ENCODE measurements at places on chromosomes 7 and 10.

GRCh38 chr7:107725138-107725740 lies 18.7 kb upstream of the CBLL1 start:
- peak; percentile 55 for DNase-seq

DNA sequence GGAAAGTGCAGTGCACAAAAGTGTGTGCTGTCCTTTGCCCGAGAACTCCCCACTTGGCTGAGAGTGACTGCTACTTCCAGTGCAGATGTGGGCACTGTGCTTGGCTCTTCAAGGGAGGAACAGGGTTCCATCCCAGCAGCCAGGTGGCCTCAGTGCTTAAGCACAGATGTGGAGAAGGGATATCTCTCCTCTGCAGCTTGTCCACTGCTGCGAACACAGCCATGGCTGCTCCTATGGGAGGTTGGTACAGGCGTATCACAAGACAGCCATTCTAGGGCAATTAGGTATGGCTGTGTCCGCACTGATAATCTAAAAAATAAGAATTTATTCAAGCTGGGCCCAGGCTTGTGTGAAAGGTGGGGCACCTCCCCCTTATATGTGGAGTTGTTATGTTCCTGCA lies 66.6 kb downstream of the GLCCI1 start:
- no peak for DNase-seq

DNA sequence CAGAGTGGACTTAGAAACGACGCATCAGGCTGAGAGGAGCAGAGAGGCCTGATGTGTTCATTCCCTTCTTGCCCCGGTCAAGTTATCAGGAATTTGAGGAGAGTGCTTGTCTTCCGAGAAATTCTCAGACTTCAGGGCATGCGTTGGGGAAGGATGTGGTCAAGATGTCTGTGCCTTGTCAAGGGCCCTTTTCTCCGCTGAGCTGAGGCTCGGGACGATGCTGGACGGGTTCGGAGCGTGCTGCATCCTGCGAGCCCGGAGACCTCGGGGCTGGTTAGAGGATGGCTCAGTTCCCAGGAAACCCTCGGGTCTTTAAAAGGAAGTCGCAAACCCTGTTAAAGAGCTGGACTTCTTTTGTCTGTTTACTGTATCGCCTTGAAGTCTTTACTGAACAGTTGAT lies 325.4 kb downstream of the ADARB2 start:
- no peak for DNase-seq

DNA sequence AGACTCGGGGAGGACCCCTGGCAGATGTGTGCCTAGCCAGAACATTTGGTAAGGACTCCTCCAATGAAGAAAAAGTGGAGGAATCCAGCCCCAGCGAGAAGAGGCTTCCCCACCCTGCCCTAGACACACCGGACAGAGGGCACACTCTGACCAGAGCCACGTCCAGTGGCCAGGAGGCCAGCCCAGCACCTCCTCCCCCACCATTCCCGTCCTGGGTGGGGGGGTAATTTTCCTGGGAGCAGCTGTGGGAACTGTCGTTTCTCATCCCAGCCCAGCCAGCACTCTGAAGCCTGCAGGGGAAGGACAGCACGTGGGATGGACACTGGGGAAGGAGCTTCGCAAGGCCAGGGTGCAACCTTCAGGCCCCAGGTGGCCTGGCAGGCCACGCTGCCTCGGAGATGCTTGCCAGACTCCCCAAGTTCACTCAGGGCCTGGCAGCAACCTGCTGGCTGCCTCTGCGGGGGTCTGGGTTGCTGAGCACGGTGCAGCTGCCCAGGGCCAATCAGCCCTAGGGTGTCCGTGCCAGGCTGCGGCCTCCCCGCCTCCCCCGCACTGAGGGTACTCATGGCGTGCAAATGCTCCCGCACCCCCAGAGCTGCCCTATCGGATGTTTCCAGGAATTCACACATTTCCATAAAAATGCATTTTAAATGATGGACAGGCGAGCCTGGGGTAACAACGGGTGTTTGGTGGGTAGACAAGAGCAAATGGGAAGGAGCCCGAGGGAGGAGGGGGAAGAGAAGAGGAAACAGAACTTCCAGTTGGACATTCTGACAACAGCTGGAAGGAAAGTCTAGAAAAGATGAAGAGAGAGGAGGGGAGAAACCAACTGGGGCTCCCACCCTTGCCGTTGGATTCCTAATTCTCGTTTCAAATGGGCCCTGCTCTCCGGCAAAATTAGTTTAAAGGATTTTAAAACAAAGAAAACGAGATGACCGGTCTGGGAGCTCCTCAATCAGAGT lies 1.9 kb upstream of the EN2 start:
- no peak for DNase-seq

DNA sequence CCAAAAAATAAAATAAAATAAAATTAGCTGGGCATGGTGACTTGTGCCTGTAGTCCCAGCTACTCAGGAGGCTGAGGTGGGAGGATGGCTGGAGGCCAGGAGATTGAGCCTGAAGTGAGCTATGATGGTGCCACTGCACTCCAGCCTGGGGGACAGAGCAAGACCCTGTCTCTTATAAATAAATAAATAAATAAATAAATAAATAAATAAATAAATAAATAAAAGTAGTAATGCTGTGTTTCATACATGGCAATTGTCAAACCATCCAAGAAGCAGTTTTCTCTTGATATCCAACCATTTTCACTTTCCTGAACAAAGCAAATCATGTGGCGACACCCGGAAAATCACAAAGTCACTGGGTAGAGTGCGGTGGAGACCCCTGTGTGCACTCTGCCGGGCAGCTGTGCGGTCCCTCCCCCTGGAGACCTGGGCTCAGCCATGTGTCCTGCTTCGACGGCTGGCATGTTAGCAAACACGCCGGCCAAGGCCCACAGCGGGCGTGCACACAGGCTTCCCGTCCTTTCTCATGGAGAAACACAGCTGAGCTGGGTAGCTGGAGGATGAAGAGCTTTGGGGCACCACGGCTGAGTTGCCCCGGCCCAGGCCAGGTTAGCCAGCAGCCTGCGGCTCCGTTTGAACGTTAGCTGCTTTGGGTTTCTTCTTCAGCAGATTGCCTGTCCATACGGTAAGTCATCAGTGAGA lies 22.3 kb upstream of the RNF32 start:
- DNase-seq = no peak

DNA sequence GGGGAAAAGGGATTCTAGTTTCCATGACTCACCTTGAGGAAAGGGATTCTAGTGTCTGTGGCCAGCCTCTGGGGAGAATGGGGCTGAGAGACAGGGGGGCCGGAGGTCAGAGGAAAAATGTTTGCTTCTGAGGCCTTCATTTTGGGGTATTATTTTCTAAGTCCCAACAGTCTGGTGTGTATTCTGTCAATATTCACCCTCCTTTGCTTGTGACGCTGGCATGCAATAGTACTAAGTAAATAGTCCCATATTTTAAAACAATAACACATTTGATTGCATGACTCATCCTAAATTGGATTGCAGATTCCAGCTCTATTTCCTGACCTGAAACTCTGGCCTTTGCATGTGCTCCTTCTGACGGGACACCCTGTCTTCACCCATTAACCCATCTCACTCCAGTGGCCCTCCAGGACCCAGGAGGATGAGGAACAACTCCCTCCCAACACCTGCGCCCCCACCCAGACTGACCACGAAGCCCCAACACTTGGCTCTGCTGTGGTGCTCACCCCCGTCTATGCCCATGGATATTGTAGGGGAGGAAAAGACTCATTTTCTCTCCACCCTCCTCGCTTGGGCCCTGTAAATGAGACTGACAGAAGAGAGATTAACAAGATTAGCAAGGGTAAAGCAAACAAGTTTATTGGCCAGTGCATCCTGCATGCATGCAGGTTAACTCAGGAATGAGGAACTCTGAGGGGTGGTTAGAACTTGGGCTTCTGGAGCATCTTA lies 495.6 kb upstream of the KLF6 start:
- no peak for DNase-seq

DNA sequence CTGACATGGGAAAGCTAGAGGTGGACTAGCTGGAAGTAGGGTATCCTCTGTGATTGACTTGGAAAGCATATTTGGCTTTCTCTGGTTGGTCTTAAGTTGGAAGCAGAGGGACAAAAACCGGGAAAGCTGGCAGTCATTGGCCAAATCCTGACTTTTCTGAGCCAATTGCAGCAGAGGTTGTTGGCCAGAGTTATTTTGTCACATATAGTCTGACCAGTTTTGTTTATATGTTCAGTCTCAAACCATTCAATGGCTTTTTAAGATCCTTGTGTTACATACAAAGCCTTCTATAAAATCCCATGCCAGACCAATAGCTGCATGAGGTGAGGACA lies 6.3 kb downstream of the CFAP69 start:
- DNase-seq = no peak

GRCh38 chr7:601595-602340 lies 82.1 kb upstream of the PDGFA start:
- DNase-seq = peak; percentile 63

GRCh38 chr7:149295481-149295850 lies 33.5 kb downstream of the ZNF783 start:
- DNase-seq = no peak

DNA sequence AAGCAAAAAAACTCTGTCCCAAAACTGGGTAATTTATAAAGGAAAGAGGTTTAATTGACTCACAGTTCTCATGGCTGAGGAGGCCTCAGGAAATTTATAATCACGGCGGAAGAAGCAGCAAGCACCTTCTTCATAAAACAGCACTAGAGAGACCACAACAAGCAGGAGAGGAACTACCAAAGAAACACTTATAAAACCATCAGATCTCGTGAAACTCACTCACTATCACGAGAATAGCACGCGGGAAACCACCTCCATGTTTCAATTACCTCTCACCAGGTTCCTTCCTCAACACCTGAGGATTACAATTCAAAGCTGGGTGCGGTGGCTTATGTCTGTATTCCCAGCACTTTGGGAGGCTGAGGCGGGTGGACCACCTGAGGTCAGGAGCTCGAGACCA lies 48.5 kb downstream of the PDIA4 start:
- no peak for DNase-seq

DNA sequence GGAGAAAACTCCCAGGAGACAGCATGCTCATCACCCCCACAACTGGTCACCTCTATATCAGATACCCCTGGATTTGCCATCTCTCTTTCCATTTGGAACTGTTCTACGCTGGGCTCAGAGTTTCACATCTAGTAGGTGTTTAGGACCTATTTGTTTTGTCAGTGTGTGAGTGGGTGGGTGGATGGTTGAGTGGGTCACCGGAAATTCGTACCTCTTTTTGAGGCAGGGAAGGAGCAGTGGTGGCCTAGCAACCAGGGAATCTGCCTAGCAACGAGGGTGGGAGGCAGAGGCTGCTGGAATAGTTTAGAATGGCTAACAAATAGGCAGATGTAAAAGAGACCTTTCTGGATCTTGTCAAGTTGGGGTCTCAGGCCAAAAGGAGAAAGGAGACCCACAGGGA lies 23.2 kb upstream of the SLF2 start:
- DNase-seq = no peak

DNA sequence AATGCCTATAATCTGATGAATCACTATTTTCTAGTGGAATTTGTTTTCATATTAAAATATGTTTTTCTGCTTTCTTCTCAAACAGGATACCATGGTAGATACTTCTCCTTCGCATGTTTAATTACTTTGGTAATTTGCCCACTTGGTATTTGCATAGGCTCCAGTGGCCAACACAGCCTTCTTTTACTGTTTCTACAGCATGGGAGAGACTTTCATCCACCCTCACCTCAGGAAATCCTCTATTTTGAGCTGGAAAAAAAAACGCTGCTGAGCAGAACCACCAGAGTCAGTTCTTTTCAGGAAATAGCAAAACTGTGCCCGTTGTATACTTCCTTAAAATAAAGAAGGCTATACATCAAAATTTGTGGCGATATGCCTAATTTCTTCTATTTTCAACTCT lies 213.3 kb downstream of the MDFIC start:
- DNase-seq = peak; percentile 74

DNA sequence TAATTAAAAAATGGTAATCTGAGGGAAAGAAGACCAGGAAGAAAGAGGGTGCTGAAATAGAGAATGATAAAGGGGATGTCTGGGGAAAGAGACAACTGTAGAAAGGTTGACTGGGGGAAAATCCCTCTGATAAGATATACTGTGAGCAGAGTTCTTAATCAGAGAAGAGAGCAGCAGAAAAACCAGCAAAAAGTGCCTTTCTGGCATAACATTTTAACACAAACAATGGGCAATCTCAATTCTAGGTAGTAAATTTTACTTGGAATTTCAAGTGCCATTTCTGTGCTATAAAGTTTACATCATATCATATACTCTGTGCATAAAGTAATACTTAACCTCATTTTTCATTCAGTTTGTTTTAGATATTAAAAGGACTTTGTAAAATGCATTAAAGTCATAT lies 251.9 kb upstream of the HGF start:
- no peak for DNase-seq

GRCh38 chr7:5635006-5635405 lies 146.5 kb downstream of the RNF216 start:
- DNase-seq = no peak

DNA sequence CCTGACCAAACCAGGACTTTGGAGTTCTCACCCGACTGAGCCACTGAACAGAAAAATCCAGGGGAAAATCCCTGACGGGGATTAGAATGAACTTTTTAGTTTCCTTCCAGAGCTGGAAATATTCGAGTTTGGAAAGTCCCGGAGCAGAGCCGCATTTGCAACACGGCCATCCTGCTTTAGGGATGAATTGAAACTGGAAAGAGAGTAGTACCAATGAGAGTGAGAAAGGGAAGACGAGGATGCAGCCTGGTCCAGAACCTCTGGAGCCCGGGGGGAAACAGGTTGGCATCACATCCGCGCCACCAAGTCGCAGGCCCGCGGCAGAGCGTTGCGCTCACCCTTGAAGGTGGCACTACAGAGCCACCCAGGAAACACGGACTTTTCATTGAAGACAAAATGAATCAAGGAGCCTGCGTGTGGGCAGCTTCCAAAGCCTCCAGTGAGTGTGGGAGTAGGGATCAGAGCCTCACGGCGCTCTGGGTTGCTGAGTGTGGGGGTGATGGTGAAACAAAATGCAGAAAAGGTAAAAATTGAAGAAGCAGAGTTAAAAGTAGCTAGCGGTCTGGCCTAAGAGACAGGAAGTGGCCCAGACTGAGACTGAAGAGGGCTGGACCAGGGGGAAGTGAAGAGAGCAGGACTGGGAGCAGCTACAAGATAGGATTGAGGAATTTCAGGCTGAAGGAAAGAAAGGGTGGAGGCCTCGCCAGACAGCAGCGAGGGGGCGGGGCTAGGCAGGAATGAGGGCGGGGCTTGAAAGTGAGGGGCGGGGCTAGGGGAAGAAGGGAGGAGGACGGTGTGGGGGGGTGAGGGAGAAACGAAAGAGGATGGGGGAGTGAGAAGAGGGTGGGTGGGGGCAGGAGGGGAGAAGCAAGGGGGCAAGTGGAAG lies 1.8 kb downstream of the SMURF1 start:
- peak; percentile 48 for DNase-seq

DNA sequence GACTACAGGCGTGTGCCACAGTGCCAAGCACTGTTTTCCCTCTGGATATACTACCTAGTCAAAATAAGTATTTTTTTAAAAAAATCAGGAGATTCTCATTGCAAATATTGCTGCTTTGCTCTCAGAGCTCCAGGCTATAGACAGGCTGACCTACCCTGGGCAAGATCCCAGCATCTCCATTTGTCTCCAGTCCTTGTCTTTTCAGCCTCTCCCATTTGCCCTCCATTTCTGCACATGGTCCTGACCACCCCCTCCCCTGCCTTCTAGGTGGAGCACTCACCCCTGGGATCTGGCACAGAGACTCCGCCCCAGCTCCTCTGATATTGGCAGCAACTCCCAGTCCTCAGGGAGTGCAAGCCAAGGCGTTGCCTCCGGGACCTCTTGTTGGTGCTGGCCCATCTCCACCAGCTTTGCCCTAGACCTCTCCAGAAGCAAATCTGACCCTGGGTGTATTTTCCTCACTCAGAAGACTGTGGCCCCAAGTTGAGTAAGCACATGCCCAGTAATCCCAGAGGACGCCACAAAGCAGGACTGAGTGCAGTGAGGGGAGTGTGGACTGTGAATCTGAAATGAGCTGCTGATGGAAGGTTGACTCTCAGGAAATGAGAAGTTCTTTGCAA lies 120.6 kb downstream of the MTPAP start:
- no peak for DNase-seq

All from KBM-7 (cell line).